IMR-90 (cell line): ENCODE measurements at places on chromosomes 3 and 15.

GRCh38 chr3:124203292-124203691 lies 211.4 kb upstream of the ROPN1 start:
- no peak for DNase-seq

GRCh38 chr3:61828880-61829721 lies 267.7 kb downstream of the PTPRG start:
- no peak for DNase-seq

DNA sequence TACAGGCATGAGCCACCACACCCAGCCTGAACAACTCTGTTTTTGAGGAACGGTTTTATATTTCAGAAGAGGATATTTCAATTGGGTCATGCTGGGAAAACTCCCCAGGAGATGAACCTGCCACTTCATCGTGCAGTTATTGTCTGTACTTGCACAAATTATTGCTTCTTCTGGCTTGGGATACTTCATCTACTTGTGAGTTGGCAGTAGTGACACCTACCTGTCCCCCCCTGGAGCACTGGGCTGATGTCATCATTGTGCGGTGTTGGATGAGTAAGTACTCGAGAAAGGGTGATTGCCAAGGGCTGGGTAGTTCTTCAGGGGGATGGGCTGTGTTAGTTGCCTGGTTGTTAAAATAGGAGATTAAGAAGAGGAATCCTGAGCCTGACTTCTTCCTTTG lies 85.1 kb upstream of the SAMMSON start:
- DNase-seq: peak; percentile 16

- no peak for DNase-seq
Observed at GRCh38 chr3:185865247-185865646, 40.4 kb upstream of the IGF2BP2 start.

GRCh38 chr15:74036271-74037170 lies 42.0 kb downstream of the PML start:
- DNase-seq: peak; percentile 73

DNA sequence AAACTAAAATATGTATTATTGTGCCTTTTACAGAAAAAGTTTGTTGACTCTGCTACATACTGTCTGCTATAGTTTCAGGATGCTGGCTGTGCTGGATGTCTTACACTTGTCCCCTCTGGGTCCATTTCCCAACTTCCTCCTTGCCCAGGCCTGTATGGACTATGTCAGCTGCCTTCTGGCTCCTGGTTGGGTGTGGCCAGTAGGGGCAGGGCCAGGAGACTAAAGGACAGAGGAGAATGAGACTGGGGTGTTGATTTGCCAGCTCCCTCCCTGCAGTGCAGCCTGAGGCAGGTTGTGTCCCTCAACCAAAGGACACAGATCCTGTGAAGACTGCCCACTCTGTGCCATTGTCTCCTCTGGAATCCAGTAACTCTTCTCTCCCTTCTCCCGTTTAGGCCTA lies 90.6 kb upstream of the UBE2E2 start:
- no peak for DNase-seq

DNA sequence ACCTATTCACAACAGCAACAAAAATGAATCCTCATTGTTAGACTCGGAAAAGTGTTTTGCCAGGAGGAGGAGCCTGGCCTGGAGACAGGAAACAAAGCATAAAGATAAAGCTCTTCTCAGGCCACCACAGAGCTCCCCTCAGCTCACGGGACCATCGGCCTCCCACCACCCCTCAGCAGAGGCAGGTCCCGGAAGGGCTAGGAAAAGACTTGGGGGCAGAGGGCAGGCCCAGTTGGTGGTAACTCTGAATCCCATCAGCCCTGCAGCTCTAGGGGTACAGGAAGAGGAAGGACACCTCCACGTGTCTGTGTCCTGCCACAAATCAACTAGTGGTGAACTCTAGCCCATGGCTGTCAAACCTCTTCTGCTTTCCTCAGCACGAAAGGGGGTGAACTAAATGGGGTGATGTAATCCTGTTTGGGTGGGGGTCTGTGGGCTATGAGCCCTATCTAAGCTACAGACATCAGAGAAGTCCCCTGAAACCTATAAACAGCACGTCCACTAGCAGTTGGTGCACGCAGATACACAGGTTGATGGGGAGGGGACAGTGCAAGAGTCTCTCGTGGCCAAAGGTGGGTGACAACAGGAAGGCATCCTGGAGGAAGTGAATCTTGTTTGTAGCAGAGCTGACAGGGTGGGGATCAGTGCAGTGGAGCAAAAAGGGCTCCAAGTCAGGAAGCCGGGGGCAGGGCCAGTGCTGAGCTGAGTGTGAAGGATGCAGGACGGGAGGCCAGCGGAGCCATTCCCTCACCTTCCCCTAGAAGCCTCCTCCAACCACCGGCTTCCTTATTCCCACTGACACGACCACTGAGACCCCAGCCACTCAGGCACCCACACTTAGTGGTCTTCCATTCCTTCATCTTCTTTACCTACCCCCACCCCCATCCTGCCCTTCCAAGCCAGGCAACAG lies 111.1 kb upstream of the HACD2 start:
- DNase-seq: no peak

DNA sequence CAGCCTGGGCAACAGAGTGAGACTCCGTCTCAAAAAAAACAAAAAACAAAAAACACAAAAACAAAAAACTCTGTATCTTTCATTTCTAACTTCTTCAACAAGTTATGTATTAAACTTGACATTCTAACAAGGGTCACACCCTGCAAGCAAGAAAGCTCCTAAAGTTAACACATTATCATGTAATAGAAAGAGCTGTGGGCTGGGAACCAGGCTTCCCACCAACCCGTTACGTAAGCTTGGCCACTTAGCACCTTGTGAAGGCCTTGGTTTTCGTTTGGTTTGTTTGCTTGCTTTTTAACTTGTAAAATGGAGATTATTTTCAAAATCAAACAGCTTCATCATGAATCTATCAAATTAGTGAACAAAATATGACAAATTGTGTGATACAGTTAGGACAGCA lies 47.0 kb downstream of the HEG1 start:
- no peak for DNase-seq

DNA sequence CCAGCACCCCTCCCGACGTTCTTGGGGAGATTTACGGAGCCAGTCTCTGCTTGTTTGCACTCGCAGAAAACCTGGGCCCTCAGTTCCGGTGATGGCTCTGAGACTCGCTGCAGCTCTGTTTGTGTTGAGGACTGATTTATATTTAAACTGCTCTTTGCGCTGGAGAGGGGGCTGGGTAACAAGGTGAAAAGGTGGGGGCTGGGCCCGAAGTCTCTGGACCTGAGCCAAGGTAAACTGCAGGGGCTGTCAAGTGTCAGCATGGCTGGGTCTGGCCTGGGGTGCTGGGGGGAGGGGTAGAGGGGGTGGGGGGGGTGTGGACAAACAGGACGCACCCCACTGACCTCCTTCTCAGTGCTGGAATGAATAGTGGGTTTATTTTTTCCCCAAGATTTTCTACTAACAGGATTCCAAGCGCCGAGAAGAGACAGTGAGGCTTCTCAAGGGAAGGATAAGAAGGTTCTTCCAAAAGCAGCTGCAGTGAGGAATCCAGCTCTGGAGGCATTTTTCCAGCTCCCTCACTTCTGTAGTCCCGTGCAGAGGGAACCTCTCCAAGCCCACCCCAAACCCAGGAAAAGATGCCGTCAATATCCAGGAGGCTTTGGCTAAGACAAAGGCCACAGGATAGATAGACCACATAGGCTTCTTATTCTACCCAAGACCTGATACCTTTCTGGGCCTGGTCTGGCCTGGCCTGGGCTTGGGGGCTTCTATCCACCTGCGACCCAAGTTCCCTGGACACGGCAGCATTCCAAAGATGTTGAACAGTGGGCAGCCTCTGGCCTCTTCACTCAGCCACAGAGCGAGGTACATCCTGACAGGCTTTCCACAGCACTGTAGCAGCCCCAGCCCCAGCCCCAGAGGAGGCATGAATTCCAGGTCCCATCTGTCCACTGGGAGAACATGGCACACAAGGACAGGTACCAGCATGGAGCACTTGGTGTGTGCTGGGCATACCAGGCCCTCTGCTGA lies 938 bp upstream of the SLCO2A1 start:
- no peak for DNase-seq

DNA sequence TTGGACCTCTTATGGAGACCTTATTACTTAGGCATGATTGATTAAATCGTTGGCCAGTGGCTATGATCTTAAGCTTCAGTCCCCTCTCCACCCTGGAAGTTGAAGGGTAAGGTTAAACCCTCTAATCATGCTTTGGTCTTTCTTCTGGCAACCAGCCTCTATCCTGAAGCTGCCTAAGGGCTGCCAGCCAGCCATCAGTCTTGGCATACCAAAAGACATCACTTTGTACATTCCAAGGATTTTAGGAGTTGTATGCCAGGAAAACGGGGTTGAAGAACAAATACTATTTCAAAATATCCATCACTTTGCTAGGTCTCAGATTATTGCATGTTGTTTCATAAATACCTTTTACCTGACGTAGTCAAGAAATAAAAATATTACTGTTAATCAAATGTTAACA lies 28.9 kb downstream of the UBE2E2 start:
- DNase-seq: no peak

- DNase-seq: no peak
Observed at GRCh38 chr15:81811736-81812135, 234.1 kb downstream of the MEX3B start.

GRCh38 chr3:154981664-154982063 lies 98.5 kb upstream of the MME start:
- no peak for DNase-seq

- DNase-seq: peak; percentile 62
Observed at GRCh38 chr3:178195824-178196223, 340.4 kb upstream of the KCNMB2 start.

- no peak for DNase-seq
Observed at GRCh38 chr15:57532731-57533447, 58.8 kb upstream of the MYZAP start.

GRCh38 chr3:188071636-188072035 lies 82.3 kb upstream of the LPP start:
- DNase-seq: peak; percentile 47

GRCh38 chr15:63048776-63049665 lies 6.5 kb downstream of the TPM1 start:
- peak; percentile 66 for DNase-seq

DNA sequence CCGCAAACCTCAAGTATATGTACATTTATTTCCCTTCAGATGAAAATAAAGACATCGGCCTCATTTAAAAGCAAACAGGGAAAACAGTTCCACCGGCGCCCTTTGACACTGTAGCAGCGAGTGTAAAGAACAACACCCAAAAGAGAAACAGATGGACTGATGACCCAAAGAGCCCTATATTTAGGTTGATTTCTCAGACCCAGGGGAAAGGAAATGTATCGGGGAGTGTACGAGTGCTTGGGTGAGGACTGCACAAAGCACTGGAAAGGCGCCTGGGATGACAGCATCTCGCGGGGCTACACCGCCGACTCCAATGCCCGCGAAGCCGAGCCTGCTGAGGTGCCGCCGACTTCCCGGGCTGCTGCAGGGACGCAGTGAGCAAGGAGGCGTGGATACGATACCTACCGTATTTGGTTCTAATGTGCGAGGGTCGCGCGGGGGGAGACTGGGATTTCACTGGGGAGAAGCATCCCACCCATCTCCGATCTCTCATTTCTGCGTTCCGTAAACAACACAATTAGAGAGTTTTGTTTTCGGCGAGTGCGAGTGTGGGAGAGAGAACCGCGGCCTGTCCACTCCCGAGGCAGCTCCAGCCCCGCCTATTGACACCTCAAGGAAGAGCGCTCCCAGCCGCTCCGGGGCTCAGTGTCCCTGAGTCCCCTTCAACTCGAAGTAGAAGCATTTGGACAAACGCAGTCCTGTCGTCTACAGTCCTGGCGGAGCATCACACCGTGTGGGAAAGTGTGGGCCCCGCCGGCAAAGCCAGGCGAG lies 2.0 kb downstream of the MECOM start:
- peak; percentile 36 for DNase-seq

DNA sequence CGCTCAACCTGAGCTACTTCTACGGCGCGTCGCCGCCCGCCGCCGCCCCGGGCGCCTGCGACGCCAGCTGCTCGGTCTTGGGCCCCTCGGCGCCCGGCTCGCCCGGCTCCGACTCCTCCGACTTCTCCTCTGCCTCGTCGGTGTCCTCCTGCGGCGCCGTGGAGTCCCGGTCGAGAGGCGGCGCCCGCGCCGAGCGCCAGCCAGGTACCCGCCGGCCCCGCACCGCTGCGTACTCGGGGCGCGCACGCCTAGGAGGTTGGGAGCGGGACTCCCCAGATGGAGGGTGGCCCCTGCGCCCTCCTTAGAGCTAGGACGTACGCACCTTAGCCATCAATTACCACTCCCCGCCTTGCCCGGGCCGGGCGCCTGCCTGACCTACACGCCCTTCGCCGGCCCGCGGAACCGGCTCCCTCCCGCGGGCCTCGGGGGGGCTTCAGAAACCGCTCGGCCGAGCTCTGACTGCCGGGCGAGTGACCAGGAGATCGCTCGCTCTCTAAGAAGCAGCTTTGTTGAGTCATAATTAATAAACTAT lies 466 bp downstream of the NFKBIZ start:
- DNase-seq: no peak

DNA sequence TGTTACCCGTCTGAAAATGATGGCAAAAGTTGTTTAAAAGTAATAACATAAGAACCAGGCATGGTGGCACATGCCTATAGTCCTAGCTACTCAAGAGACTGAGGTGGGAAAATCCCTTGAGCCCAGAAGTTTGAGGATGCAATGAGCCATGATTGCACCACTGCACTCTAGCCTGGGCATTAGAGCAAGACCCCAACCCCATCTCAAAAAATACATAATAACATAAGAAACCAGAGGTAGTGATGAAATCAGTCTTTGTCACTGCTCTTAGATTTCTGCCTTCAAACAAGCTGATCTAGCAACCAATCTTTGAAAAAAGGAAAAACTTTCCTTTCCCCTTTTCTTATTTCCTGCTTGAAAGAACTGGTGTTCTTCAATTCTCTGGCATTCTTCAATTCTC lies 71.3 kb downstream of the TMCC1 start:
- DNase-seq: no peak

DNA sequence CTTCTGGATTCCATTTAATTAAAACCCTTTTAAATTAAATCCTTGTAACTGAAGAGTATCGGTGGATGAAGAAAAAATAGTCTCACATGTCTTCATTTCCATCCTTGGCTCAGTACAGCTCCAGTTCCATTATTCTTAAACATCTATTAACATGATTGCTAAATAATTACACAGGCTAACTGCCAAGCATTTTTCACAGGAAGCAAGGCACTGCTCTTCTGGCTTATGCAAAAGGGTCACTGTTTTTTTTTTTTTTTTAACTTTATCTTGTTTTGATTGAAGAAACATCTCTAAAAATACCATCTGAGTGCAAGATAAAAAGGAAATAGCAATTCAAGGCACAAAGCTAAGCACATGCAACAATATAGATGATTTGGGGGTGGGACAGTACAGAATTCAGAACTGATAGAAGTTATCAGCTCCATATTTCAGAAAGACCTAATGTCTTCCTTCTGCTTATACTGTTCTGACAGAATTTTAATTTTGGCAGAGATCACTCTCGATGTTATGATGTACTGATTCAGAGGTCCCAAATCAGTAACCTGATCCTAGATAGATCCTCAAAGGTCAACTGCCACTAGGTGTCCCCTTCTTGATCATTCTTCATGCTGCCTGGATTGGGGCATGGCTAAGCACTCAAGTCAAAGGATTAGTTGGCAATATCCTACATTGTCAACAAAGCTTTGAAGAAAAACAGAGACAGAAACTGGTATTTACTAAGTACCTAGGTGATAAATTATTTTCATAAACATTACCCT lies 57.8 kb upstream of the ACTC1 start:
- DNase-seq: peak; percentile 58
